Putamen (tissue), 1 donor: ENCODE measurements at places on chromosomes 2 and 18.

- no peak for DNase-seq
These were observed 106.6 kb upstream of the UPP2 start for GRCh38 chr2:157995117-157995516.

GRCh38 chr18:59001721-59002120, 137.0 kb downstream of the ZNF532 start:
- DNase-seq, result no peak

GRCh38 chr18:5662586-5663090, 118.8 kb upstream of the EPB41L3 start:
- DNase-seq, result no peak

DNA sequence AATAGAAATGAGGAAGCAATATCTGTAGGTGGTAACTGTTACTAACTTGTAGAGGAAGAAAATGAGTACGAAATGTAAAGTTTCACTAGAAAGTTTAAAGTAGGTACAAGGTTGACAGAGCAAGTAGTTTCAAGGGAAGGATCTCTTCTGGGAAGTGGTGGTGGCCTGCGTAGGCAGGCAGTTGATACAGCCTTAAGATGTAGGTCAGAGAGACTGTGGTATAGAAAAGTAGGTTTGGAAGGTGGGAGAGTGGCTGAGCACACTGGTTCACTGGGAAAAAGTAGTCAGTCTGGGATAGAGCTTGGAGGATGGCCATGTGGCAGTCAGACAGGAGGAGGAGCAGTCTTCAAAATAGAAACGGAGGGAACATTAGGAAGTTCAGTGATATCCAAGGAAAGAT, 23.5 kb downstream of the KDM3A start:
- no peak for DNase-seq

DNA sequence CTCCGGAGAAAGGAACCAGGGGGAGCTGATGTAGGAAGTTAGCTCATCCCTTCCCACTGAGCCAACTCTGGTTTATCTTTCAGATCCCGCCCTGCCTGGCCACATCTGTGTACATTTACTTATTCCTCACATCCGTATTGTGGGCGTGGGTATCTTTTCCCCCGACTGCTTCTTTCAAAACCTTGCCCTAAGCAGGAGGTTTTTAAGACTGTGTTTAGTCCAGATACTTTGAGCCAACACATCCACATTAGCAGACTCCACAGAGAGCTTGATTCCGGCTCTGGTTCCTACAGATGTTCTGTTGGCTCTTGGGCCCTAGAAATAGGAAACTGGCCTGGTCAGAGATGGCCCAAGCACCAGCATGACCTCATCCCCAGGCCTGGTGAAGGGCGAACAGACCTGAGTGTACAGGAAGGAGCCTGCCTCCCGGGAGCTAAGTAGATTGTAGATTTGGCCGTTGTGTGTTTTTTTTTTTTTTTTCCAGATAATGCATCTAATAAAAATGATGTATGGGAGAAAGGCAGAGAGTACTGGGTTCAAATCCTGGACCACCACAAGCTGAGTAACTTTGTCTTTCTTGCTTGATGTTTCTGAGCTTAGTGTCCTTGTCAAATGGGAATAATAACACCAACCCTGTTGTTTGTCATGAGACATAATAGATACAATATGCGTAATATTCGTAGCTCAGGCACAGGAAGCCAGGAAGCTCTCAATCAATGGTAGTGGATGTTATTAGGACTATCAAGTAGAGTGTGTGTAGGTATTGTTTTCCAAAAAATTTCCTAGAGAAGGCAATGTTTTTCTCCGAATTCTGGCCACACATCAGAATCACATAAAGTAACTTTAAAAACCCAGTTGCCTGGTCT, 92.3 kb downstream of the PRKCE start:
- DNase-seq, result no peak

DNA sequence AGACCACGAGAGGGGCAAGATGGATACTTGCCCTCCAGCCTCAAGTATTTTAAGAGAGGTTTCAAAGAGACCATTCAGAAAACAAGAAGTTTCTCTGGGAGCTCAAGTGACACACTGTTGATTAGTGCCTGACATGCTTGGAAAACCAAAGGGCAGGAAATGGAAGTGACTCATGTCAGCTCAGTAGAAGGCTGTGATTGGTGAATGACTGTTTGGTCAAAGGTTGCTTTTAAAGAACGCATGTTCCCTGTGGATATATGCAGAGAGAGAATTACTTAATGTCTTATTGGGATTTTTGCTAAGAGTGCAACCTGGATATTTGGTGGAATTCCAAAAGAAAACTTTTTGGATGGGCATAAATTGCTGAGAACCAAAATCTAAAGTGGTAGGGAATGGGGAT, 549.9 kb downstream of the XIRP2 start:
- no peak for DNase-seq

DNA sequence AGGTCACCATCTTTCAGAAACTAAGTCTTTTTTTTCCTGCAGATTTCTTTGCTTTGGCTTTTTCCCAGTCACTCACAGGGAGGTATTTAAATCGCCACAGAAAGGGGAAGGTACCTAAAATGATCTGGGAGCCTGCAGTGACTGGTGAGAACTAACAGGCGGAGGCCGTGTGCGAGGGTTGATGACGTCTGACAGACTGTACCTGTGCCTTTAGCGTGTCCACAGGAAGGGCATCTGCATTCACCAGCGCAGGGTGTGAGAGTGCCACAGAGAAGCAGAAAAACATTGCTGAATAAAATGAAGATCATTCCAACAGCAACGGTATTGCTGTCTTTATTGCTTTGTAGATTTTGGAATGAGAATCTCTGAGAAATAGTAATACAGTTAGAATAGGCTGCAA, 5.7 kb downstream of the CTDP1 start:
- DNase-seq, result no peak

DNA sequence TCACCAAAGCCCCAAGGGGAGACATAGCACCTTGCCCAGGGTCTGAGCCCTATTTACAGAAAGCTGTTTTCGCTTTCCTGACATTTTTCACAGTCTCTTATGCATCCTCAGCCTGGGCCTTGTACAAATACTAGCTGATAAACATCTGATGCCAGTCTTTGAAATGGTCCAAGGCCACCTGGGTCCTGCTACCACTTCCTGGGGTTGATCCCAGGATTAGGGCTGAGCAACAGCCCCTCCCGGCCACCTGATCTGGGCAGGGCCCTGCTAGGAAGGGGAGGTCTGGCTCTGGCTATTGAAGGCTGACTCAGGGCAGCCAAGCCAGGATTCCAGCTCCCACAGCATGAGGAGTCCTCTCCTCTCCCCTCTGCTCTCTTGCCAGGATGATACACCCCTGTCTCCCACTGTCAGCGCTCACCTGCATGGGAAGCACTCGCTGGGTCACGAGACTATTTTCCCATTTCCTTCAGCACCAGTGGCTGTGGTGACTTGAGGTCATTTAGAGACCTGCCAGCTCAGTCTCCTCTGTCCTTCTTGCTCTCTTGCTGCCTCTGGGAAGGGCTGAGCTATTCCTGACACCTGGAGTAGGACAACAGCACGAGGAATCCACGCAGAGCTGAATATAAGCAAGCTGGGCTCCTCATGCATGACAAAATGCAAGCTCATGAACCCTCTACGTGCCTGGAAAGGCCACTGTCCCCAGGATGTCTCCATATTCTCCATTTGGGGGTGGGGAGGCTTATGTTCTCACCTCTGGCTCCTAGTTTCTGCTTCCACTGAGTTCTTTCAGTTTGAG, 53.0 kb upstream of the LGALSL start:
- no peak for DNase-seq

DNA sequence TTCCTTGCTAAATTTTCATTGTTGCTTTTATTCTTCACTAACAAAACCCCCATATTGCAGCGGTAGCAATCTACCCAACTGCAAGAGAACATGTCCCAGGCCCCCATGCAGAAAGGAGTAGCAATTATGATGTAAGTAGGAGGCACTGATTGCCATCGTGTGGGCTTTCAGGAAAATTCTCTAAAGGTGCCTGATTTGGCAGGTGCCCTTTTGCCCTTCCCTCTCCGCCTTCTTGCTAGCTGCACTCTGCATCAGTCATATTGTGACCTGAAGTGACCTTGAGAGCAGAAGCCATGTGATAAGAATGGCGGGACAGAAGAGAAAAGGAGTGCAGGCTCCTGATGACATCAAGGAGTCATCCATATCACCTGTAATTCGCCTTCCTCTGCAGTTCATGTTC, 112.1 kb downstream of the NCKAP5 start:
- DNase-seq, result peak; percentile 76

- DNase-seq, result no peak
These were observed 4.6 kb downstream of the CCNYL1 start for GRCh38 chr2:207716056-207716455.

DNA sequence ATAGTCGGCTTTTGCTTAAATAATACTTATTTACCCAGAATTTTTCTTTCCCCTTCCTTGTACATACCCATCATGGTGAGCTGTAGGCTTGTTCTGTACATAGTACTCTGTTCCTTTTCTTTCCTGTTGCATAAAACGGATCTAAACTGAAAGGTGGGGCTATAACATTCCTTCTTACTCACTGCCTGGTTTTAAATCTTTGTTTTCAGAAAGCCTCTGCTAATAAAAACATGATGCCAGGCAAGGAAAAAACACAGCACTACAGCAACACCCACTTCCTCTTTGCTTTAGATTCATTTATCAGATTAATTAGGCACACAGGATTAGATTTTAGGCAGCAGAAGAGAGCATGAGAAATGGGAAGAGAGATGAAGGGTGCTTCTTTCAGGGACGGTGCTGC, 19.6 kb upstream of the STON1 start:
- no peak for DNase-seq

GRCh38 chr2:109592905-109593304, 20.9 kb downstream of the SEPTIN10 start:
- no peak for DNase-seq

DNA sequence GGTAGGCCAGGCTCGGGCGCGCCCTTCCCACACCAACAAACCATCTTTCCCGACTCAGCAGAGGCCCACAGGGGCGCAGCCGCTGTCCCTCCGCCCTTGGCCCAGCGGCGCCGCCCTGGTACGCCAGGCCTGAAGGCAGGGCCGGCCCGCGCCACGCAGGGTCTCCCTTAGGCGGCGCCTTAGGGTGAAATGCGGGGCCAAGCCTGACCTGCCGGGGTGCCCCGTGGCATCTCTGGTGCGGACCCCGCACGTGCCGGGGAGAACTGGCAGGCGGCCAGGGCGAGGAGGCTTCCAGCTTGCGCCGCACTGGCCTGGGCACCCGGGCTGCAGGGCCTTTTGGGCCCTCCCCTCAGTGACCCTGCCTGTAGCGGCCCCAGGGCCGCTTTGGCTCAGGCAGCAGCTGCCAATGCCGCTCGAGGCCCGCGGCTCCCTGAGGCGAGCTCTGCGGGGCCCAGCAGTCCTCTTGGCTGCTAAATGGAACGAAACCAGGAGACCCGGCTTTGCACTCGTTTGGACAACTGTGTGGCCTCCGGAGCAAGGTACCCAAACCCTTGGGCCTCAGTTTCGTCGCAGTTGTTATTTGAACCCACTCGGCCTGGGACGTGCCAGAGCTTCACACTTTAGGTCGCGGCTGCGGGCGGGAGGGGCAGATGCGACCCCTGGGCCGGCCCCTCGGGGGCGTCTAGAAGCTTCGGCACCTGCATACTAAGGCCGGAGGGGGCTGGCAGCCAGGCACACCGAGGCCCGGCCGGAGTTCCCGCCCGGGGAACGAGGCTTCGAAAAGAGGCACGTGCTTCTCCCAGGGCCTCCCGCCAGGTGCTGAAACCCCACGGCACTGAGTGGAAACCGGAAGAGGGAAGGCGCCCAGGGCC, 8.5 kb downstream of the OTX1 start:
- no peak for DNase-seq

DNA sequence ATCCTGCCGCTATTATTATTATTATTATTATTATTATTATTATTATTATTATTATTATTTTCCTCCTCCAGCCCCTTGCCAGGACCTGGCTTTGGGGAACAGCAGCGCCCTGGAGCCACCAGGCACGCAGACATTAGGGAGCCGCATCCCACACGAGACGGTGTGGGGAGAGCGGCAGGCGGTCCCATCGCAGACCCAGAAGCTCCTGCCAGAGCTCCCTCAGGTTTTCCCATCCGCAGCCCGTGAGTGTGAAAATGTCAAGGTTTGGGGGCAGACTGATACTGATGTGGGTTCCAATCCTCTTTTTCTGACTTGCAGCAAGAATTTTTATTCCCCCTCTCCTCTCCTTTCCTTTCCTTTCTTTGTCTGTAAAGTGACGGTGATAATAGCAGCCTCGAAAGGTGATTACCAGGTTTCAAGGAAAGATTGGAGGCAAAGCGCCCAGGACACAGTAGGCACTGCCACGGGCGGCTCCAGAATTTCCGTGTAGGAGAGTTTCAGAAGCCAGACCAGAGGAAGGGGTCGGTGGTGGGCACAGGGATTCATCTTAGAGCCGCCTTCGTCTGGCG, 816 bp downstream of the SCTR start:
- DNase-seq, result no peak

- DNase-seq, result no peak
These were observed 155.8 kb upstream of the LRP1B start for GRCh38 chr2:142286618-142287017.

- DNase-seq, result no peak
These were observed 511 bp downstream of the MOB4 start for GRCh38 chr2:197516393-197516761.

- DNase-seq, result no peak
These were observed 237.6 kb upstream of the HDAC4 start for GRCh38 chr2:239638376-239638775.

- no peak for DNase-seq
These were observed 49.0 kb upstream of the TMEM18 start for GRCh38 chr2:726169-726568.

GRCh38 chr2:182506606-182507005, 79.8 kb upstream of the PDE1A start:
- no peak for DNase-seq

GRCh38 chr18:8238507-8238906, 370.7 kb upstream of the RAB12 start:
- DNase-seq, result no peak

DNA sequence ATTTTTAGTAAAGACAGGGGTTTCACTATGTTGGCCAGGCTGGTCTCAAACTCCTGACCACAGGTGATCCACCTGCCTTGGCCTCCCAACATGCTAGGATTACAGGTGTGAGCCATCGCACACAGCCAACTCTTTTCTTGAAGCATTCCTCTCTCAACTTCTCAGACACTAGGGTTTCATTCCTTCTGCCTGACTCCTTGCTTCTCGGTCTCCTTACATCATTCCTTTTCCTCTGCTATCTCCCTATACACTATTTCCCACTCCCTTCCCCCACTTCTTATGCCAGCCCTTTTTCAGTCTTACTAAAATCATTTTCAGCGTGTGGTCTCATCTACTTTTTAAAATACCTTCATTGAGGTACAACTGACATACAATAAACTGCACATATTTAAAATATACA, 6.1 kb downstream of the SOS1 start:
- DNase-seq, result no peak

DNA sequence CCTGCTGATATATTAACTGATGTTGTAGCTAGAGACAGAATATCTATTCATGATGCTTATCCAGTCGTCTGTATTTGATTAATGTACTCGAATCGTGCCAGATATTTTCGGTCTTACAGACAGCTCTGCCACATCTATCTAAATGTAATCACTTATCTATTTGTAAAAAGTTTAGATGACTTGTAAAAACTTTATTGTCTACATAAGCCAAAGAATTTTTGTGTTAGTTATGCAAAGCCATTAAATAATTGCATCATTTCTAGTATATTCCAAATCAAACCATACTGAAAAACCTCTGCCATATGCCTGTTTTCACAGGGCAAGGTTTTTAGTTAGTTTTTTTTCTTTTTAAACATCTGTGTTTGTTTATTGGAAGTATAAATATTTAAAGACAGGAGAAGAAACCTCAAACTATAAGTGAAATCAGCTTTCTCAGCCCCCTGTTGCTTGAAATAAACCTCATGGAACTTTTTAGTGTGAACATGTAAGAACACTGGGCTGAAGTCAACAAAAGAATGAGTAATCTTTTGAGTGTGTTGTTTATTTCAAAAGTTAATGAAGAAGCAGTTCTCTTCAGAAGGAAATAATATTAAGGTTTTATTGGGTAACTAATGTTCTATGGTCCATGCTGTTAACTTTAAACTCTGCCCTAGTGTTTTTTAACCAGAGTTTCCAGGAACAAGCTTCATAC, 657.6 kb upstream of the SYT4 start:
- DNase-seq, result no peak
